Spinal cord (tissue), 10 donors: ENCODE measurements at places on chromosomes 3 and 15.

- no peak for DNase-seq
Observed at GRCh38 chr15:95247071-95247984, 1016.0 kb downstream of the MCTP2 start.

DNA sequence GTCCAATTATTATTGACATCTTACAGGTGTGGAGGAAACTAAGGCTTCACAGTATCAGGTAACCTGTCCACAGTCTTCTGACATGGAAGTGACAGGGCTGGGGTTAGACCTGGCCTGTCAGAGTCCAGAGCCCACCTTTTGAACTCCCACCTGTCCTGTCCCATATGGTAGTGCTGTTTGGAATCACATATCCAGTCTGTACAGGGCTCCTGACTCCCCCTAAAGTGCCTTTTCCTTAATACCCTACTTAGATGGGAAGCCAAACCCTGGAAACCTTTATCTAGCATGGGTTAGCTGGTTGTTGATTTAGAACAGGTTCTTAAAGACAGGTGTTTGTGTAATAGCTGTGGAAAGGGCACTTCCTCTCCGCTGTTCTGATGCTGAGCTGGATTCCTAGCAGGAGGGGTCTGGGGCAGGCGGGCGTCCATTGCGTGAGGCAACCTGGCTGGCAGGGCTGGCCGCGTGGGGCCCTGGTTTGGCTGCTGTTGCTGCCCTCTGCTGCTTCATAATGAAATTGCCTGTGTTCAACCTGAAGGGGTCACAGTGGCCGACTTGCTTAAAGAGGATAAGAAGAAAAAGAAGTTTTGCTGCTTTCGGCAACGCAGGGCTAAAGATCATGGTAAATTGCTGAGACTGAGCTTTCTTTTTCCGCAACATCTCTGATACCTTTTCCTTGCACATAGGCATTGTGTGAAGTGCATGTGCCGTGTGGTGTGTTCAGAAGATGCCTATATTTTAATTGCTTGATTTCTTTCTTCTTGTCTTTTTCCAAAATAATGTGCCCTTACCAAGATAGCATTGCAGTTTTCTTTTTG lies 136.2 kb downstream of the CHDH start:
- peak; percentile 57 for DNase-seq

DNA sequence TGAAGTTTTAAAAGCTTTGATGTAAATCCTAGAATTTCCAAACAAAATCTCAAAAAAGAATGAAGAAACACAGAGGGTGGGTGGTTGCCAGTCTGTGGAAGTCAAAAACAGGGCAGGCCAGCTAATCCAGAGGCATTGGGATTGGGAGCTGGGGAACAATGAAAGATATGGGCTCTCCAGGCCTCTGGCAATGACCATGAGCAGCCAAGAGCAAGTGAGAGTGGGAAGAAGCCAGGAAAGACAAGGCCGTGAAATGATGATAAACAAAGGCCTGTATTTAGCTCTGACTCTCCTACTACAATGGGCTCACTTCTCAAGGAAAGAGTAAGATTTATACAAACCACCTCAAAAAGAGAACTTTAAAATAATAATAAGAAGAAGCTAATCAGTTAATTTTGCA lies 248.5 kb downstream of the ZMAT3 start:
- DNase-seq = no peak

DNA sequence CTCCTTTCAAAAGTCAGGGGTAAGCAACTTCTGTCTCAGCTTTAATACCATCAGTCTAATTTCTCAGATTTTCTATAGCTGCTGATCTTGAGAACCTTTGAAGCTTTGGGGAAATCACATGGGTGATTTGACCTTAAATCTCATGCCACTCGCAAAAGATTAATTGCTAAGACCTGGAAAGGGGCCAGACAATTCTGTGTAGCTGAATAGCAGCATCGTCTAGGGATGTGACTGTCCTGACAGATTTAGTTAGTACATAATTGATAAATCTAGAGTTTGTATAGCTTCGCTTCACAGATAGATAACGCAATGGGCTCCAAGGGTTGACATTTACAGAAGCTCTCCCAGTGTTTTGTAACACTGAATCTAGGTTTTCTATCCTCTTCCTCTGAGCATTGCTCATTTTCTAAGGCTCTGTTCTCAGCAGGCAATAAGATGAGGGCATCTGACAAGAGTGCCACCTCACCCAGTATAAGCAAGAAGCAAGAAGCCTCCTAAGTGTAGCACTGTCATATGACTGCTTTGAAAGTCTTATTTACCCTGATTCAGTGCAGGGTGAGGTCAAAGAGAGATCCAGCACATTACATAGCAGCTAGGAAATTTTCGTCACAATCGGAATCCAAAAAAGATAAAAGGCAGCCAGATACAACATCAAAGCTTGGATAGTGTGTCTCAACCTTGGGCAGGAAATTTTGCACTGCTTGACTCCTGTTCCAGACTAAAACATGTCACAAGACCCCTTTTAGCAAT lies 47.7 kb upstream of the DUT start:
- DNase-seq = no peak

- DNase-seq = no peak
Observed at GRCh38 chr3:113753376-113753985, 6.6 kb downstream of the ATP6V1A start.

- DNase-seq = peak; percentile 73
Observed at GRCh38 chr15:90482124-90483011, 47.4 kb upstream of the CRTC3 start.

DNA sequence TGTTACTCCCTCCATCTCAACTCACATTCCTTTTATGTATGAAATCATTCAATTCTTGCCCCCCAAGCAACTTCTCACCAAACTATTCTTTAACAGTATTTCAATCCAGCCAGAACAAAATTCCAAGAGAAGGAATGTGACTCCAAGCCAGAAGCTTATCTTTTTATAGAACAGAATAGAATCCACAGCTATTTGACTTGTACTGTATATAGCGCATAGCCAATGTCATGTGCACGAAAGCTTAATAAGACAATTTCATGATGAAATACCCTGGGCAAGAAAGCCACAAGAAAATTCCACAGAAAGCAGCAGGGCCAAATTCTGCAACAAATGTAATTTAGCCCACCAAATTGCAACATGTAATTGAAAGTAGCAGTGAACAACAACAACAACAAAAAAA lies 127.6 kb upstream of the UBE2E2 start:
- no peak for DNase-seq

- DNase-seq = no peak
Observed at GRCh38 chr15:96408591-96409183, 78.2 kb downstream of the NR2F2 start.

GRCh38 chr3:128380719-128381118 lies 86.0 kb downstream of the DNAJB8 start:
- DNase-seq = no peak

- no peak for DNase-seq
Observed at GRCh38 chr15:81942655-81943195, 103.1 kb downstream of the MEX3B start.
